Posterior vena cava (tissue), 2 donors: ENCODE measurements at places on chromosomes 1 and 21.
A peak's percentile ranks its signal among the peaks of the same experiment; 100 is the strongest.

GRCh38 chr1:43529206-43529731, 1.4 kb upstream of the PTPRF start:
- peak; percentile 96 for DNase-seq

GRCh38 chr1:44422161-44422560, 17.1 kb downstream of the RNF220 start:
- DNase-seq, result no peak

DNA sequence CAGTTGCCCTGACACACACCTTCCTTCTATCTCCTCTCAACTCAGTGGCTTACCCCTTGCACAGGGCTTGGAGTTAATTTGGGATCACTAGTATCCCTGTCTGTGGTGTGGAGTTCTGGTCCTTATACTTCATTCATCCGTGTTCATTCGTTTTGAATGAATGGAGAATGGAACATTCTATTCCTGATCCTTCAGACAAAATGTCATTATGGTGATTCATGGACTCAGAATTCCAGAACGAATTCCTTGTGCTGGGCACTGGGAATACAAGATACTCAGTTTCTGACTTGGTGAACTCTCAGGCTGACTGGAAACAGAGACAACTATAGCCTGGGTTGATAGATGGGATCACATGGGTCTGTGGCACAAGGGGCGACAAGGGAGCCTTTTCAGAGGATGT, 49.9 kb upstream of the TRABD2B start:
- no peak for DNase-seq

GRCh38 chr1:229714964-229715603, 89.0 kb downstream of the URB2 start:
- DNase-seq, result no peak

DNA sequence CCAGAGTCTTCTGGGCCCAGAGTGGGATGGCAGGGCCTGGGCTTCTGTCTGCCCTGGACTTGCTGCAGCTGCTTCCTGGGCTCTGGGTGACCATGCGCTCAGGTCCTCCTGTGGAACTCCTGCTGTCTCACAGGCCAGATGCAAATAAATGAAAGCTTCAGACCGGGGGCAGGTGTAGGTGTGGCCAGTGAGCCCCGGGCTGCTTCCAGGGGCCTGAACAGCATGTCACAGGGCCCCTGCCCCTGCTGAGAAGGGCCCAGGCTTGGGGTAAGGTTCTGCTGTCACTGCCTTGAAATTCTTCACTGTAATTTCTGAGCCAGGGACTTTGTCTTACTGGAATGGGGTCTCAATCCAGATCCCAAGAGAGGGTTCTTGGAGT, 2.5 kb upstream of the PKNOX1 start:
- DNase-seq, result peak; percentile 37

DNA sequence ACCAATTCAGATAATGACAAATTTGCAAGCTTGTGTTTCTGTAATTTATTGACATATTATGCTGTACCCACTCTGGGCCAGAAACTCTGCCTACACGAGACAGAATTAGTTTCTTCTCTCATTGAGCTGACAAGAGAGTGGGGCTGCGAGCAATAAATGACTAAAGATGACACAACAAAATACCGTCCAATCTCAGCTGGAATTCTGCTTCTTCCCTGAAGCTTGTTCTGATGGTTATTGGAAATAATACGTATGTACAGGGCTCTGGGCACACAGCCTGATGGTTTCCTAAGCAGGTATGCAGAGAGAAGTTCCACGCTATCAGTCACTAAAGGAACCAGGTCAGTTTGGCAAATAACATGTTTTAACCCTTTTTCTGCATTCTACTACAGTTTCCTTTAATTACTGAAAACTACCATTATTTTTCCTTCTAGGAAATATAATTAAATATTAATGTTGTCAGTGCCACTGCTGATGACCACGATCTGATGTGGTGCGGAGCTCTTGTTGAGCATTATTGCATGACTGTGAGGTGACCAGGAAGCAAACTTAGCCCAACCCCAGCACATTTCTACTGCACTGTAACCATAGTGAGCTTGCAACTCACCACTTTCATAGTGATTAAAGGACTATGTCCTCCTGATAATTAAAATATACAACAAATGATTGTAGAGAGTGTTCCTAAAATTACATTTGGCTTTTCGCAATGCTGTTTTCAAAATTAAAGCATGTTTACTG, 221.4 kb upstream of the L1TD1 start:
- no peak for DNase-seq

DNA sequence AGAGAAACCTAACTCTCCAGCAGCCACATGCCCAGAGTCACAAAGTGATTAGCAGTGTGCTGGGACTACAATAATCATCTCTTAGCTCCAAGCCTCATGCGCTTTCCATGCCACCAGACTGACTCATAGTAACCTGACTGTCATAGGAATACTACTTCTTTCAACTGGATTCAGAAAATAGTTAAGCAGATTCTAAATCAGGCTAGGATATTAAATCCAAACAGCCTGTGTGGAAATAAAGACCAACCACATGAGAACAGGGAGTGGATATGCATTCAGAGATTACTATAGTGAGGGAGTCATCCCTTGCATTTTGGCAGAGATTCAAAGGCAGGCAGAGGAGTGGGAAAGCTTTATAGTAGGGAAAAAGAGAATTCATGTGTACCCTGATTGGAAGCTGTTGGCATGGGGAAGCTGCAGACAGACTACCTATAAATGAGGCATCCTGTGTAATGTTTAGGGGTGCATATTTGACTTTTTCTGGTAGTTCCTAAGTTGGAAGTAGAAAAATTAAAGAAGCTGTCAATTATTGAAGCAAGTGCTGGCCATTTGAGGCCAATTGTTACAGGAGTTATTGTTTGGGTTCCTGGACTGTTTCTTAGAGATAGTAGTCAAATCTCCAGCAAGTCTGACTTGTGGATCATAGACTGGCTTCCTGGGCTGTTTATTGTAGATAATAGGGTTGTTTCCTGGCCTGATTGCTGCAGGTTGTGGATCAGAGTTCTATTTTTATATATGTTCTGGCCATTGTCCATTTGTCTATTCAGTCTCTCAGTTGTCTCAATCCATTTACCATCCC, 31.7 kb upstream of the DNAH14 start:
- DNase-seq, result no peak

DNA sequence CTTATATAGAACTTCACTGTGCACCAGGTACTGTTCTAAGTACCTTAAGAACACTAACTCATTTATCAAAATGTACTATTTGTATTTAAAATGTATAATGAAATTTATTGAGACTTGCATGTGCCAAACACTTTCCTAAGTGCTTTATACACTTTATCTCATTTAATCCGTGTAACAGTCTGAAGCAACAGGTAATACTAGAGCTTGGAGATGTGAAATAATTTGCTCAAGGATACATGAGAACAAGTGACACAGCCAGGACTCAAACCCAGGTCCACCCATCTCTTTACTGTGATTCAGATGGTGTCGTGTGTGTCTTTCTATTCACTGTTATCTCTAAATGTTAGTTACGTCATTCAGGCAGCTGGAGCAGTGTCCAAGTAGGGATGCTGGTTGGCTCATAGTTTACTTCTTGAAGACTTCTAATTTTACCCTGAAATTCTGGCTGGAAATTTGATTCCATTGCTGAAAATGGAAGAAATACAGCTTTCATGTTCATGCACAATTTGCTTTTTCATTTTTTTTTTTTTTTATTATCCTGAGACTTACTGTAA, 169.7 kb upstream of the UBE2U start:
- DNase-seq, result no peak

DNA sequence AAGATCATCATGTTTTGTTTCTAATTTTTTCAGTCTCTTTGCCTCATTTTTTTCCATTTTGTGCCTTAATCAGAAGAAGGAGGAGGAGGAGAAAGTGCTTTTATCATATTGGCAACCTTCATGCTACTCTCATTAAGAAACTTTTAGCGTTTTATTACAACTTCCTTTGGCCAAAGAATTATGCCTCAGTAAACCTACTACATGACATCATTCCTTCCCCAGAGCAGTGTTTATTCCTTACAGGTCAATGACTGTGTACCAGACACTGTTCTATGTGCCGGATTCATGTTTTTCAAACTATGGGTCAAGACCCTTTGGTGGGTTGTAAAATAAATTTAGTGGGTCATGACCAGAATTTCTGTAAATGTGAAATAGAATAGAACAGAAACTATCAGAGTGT, 110.4 kb downstream of the SLC30A10 start:
- DNase-seq, result no peak

DNA sequence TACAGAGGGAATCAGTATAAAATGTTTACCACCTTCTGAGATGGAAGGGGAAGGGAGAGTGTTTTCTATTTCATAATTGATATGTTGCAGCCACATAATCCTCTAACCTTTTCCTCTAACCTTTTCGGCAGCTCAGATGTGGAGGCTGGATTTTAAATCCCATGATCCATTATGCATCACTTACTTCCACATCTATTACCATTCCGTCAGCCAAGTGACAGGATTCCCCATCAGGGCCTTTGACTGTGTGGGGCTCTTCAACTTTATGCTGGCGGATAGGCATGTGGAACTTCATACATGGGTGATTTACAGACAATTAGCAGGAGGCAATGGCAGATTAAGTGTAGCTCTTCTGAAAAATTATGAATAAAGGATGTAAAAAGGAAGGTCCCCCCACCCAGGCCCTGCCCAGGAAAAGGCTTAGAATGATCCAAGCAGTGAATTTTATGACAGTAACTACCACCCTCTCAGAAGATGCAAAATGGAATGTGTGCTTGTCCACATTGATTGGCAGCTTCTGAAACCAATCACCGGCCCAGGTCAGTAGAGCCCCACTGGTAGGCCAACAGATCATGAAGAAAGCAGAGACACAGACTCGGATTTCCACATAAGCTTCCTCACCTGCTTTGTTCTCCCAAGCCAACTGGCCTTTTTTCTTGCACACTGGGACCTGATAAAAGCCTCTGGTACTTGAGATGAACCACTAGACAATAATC, 147.0 kb downstream of the ST6GALNAC5 start:
- no peak for DNase-seq

DNA sequence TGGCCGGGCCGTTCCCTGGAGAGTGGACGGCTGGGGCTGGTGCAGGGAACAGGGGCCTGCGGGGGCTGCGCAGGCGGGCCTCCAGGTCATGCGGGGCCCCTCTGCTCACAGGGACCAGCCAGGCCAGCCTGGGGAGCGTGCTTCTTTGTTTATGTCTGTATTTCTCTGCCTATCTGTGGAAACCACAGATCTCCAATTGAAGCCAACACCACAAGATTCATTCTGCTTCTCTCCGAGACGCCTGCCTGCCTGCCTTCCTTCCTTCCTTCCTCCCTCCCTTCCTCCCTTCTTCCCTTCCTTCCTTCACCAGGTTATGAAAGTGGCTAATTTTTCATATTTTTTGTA, 39.9 kb upstream of the HMGN1 start:
- DNase-seq, result no peak

DNA sequence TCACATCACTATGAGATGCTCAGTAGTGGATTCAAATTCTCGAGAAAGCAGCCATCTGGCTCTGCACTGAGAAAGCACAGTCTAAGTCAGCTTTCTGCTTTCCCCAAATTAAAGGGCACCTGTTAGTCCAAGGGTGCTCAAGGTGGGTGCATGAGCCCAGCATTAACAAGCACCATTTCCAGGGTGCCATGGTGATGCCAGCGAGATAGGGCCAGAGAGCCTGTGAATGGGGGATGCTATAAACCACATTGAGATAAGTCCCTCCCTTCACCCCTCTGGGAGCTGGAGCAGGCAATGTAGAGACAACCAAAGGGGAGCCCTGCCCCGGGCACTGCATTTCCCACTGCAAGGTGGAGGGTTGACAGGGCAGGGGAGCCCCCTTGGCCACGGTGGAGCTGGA, 568.2 kb downstream of the AJAP1 start:
- no peak for DNase-seq

DNA sequence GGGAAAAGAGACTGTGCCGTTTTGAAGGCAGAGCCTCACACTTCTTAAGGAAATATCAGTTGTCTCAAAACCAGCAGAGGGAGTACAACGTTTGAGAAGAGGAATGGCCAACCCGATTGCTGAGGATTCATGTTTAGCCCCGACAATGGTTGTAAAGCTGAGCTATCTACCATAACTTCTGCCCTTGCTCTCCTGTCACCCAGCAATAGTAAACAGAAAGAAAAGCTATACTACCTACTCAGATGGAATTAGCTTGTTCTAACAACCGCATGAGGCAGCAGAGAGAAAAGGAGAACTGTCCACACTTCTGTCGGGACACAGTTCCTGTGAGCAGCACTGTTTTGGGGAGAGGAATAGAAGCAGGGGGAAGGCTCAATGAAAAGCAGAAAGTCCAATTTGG, 91.2 kb downstream of the SLC45A1 start:
- no peak for DNase-seq

DNA sequence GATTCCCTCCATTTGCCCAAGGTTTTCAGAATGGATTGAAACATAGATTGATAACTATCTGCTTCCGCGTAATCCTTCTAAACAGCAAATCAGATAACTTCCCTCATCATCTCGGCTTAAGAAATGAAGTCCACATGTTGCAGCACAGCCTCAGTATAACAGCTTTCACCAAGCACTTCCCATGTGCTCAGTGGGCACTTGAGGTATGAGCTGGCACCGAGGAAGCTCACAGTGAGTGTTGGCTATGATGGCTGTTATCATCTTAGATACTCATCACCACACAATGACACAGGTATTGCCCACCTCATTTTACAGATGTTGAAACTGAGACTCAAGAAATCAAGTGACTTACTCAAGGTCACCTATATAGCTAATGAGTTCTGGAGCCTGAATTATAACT, 43.2 kb downstream of the RCSD1 start:
- no peak for DNase-seq

- no peak for DNase-seq
Measured at GRCh38 chr1:37455516-37455915, 18.9 kb upstream of the ZC3H12A start.

GRCh38 chr21:44626673-44627143, at the start of gene KRTAP10-9:
KRTAP10-9 (plus strand) TSS chr21:44627093; CDS start chr21:44627172, 79 bp downstream.
- DNase-seq, result peak; percentile 64

DNA sequence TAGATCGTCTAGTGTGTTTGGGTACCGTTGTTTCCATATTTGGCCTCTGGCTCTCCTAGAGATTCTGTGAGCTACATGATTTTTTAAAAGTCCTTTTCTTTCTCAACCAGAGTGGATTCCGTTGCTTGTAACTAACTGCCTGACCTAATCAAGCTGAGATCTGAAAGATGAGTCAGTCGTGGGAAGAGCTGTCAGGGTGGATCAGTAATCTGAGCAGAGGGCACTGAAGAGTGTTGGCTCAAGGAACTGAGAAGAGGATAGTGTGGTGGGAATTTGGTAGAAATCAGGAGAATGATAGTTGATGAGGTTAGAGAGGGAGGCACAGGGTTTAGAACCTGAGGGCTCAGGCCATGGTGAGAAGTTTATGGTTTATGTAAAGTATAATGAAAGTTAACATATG, 52.2 kb downstream of the TRAF5 start:
- no peak for DNase-seq

- no peak for DNase-seq
Measured at GRCh38 chr1:96962751-96963211, 241.2 kb downstream of the PTBP2 start.

DNA sequence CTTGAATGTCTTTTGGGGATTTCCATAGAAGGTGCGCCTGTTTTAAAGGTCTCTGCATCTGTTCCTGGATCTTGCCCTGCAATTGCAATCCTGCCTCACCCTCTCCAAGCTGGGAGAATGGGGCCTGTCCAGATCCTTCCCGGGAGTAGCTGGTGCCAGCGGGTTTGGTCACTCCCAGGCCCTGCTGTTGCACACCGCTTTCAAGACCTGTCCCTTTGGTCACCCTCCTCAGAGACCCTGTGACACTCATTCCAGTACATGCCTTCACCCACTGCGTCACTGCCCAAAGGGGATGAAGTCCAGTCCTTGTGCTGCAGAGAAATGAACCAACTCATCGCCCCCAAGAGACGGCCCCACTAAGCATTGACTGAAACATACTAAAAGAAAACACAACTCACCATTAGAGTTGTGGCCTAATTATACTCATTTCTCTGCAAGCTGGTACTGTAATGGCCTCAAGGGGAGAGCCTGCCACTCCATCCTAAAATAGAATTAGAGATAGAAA, 1.9 kb upstream of the IRF2BP2 start:
- DNase-seq, result peak; percentile 86
